Activated CD4-positive, alpha-beta T cell treated with anti-CD3 and anti-CD28 coated beads for 48 hours (primary cell): ENCODE measurements at places on chromosomes 7 and 10.

GRCh38 chr10:75396631-75397495 lies 4.7 kb downstream of the ZNF503 start:
- DNase-seq, result no peak

DNA sequence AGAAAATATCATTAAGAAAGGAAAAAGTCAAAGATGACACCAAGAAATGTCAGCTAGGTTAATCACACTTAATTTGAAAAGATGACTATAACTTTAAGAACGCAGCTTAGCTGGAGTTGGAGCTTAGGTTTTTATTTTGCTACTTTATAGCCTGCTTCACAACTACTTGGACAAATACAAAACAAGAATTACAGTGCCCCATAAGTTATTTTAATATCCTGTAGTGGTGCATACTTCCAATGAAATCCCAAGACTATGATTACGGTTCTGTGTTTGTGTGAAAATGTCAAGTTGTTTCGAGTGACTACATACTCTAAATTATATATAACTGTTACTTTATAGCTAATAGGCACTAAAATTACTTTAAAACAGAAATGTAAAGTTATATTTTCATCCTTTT lies 244.6 kb upstream of the MGMT start:
- no peak for DNase-seq

DNA sequence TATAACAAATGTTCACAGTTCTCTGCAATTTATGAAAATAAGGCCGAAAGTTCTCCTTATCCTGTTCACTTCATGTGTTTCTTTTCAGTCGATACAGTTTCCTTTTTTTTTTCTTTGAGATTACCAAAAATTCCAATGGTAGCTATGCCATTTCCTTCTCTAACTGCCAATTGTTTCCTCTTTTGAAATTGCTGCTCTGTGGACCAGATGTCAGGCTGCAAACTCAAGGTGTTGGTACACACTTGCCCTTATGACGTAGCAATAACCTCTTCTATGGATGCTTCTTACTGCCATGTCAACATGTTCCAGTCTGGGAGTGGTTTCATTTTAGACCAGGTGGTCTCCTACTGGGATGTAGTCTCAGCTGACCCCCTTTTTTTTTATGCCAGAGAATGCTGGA lies 52.9 kb downstream of the CASD1 start:
- DNase-seq, result no peak

- DNase-seq, result no peak
Measured at GRCh38 chr10:12299222-12299965, 50.0 kb upstream of the CAMK1D start.

DNA sequence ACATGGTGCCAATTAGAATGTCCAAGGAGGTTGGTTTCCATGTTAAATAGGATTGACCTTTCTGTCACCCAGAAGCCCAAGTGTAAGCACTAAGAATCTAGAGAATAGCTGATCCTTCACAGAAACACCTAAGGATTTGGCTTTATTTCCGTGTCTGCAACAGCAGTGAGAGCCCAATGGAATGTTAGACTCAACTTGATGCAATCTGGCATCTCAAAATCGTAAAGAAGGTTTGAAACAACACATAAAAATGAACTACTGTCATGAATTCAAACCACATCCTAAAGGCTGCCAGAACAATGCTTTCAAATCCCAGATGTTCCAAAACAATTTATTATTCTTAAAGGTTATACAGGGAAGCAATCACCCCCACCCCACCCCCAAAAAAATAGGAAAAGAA lies 18.6 kb downstream of the PPP1R3C start:
- DNase-seq, result no peak

GRCh38 chr10:82821043-82821442 lies 946.0 kb downstream of the NRG3 start:
- no peak for DNase-seq

- no peak for DNase-seq
Measured at GRCh38 chr10:6091630-6092029, 2.8 kb downstream of the RBM17 start.
